ENCODE measurements at places on chromosomes 3 and 15.
A peak's percentile ranks its signal among the peaks of the same experiment; 100 is the strongest.

DNA sequence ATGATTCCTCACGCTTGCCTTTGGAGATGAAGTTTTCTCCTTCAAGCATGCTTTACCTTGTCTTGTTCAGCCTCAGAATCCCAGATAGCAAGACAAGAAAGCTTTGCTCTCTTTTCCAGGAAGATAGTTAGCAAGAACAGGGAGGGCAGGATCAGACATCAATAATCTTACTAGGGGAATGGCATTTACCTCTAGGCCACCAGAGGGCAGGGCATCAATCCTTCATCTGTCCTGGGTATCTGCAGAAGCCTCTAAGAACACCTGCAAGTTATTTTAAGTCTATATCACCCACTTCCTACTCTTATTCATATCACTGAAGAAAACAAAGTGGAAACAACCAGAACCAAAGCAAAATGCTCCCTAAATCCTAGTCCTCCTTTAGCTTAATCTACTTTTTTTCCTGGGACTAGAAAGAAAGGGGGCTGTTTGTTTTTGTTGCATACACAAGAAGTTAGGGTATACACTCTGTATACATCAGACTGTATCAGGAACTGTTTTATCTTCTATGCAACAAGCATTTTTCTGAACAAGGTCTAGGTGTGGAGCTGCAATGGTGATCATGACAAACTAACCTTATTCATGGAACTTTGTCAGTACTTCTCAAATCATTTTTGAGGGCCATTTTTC is 862.5 kb downstream of the CADM2 start:
- no peak for DNase-seq

DNA sequence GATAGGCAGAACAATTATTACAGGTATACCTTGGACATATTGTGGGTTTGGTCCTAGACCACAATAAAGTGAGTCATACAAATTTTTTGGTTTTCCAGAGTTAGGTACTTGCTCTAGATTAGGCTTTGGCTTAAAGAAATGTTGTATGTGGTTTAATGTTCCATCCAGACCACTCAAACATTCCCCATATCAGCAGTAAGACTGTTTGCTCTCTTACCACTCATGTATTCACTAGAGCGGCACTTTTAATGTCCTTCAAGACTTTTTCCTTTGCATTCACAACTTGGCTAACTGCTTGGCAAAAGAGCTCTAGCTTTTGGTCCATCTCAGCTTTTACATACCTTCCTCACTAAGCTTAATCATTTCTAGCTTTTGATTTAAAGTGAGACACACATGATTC is 250.5 kb upstream of the SETMAR start:
- no peak for DNase-seq

GRCh38 chr3:49311283-49311682 is 28.6 kb downstream of the USP4 start:
- DNase-seq, result no peak

- no peak for DNase-seq
These were observed 21.9 kb downstream of the TPRA1 start for GRCh38 chr3:127568586-127568985.

- DNase-seq, result no peak
These were observed 50.0 kb upstream of the DGKG start for GRCh38 chr3:186411994-186412393.

DNA sequence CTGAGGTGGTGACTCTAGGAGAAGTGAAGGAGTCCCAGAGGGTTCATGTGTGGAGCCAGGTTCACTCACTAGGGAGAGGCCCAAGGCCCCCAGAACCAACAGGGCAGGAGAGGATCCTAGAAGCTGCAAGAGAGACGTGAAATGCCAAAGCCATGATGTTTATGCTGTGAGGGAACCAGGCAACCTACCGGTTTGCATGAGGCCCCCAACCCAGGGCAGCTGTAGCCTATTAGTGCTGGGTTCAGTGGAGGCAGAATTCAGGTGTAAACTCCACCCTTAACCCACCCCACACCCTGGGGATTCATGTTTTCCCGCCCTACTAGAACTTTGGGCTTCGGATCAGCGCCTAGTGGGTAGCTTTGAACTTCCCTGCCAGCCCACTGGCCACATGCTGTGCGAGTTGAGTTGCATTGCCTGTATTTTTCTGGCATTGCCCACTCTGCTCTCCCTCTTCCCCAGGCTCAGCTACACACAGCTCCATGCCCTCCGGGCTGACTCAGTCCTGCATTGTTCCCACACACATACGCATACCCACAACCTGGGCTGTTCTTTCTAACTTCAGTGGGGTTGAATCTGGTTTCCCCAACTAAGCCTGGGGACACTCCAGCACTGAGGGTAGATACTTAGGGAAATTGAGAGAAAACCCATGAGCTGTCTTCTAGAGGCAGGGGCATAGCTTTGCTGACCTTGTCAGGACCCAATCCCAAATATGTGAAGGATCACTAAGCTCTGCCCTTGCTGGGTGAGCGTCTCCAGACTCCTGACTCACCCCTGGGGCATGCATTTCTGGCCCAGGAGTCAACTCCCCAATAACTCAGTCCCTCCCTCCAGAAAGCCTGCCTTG is 2.0 kb upstream of the ZBTB47 start:
- DNase-seq, result no peak

- DNase-seq, result no peak
These were observed 31.7 kb downstream of the NR2F2 start for GRCh38 chr15:96362011-96362754.

GRCh38 chr3:130662501-130662996 is 84.1 kb downstream of the PIK3R4 start:
- no peak for DNase-seq

DNA sequence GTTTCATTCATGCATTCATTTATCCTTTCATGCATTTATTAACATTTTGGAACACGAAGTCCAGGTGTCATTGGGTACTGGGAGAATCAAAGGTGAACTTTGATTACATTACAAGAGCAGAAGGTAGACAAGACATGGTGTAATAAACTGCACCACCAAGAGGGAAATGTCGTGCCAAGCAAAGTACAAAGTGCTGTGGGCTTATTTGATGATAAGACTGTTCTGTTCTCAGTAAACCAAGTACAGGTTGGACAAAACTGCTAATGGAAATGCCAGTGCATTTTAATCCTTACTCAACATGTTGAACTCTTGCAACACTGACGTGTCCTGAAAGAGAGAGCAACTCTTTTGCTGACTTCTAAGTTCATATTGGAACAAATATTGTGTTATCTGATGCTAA is 69.4 kb downstream of the MME start:
- no peak for DNase-seq

DNA sequence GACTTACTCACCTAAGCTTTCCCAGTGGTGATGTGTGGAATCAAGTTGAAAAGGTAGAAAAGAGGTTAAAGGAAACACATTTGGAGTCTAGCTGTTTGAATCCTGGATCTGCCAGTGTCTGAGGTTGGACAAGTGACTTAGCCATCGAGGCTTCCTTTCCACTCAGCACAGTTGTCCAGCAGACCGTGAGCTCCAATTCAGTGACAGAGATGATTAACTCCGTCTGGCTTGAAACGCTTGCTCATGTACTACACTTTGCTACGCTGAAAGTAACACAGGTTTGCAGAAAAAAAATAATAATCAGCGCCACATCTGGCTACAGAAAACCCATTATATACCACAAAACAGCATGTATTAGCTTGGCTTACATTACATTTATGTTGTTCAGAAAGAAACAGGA is 364.9 kb upstream of the MCTP2 start:
- DNase-seq, result no peak

DNA sequence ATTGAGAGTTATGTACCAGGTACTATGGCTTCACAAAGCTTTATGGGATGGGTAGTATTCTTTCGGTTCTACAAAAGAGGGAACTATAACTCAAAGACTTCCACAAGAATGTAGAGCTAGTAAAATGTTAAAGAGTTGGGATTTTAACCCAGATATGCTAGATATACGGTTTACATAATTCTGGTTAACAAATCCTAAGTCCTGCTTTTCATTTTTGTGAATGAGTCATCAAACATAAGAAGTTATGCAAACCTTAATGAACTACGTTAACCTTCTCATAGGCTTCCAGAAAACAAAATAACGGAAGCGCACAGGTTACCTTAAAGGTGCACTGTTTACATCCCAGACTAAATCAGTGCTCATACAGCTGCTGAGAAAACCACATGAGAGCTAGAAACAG is 1049.3 kb downstream of the MCTP2 start:
- no peak for DNase-seq

DNA sequence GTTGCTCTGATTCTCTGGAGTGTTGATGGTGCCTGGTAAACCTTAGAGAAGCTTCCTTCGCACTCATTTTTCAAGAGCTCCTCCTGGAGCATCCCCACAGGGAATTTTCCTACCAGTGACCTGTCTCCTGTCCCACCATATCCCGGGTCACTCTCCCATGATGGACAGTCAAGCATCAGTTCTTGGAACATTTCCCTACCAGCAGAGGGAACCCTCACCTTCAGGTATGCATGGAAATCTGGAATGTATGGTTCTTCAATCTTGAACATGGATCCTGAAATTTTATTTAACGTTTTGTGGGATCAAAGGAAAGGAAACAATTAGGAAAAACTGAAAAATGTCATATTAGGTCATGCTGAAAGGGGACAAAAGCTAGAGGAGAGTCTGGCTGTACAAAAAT is 153.8 kb downstream of the SPATA16 start:
- DNase-seq, result no peak

DNA sequence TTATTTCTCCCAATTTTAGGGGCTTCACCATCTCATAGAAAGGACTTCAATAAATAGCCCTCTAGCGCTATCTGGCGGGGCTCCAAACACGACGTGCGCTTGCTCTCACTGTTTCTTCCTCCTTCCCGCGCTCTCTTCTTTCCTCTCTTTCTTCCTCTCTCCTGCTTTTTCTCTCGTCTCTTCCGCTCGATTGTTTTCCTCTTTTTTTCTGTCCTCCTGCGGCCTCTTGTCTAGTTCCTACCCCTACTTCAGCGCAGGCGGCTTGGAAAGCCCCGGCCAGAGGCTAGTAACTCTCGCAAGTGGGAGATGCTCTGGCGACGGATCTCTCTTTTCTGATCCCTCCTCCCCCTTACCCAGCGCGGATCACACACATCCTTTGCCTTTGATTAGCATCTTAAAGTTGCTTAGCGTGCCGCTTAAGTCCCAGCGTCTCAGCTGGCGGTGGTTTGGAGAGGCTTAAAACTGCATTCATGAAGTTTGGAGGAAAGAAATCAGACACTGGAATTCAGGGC is 6.2 kb upstream of the MEIS2 start:
- DNase-seq, result no peak

DNA sequence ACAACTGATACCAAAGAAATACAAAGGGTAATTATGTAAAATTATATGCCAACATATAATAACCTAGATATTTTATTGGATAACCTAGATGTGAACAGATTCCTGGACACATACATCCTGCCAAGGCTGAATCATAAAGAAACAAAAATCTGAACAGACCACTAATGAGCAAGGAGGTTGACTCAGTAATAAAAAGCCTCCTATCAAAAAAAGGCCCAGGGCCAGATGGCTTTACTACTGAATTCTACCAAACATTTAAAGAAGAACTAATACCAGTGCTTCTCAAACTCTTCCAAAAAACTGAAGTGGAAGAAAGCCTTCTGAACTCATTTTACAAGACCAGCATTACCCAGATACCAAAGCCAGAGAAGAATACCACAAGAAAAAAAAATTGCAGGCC is 32.4 kb downstream of the THBS1 start:
- DNase-seq, result no peak

DNA sequence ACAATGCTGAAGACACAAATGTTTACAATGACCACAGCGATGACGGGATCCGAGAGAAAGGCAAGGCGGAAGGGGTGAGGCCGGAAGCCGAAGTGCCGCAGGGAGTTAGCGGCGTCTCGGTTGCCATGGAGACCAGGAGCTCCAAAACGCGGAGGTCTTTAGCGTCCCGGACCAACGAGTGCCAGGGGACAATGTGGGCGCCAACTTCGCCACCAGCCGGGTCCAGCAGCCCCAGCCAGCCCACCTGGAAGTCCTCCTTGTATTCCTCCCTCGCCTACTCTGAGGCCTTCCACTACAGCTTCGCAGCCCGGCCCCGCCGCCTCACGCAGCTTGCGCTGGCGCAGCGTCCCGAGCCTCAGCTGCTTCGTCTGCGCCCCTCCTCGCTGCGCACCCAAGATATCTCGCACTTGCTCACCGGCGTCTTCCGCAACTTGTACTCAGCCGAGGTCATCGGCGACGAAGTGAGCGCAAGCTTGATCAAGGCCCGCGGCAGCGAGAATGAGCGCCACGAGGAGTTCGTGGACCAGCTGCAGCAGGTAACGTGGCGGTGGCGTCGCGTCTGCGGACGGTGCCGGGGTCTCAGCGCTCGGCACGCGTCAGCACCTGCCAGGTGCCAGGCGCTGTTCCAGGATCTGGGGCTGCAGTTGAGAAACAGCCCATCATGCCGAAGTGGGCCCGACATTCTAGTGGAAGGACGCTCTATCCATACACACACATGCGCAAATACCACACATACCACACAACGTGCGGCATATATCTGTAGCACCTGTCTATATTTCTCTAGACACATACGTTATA is at the start of gene DLEC1:
DLEC1 (plus strand) TSS at position 108 of the 798 bp plus-strand sequence; CDS start at position 126, 18 bp downstream.
- peak; percentile 71 for DNase-seq

- DNase-seq, result no peak
These were observed 41.4 kb upstream of the CCDC80 start for GRCh38 chr3:112682361-112682760.

DNA sequence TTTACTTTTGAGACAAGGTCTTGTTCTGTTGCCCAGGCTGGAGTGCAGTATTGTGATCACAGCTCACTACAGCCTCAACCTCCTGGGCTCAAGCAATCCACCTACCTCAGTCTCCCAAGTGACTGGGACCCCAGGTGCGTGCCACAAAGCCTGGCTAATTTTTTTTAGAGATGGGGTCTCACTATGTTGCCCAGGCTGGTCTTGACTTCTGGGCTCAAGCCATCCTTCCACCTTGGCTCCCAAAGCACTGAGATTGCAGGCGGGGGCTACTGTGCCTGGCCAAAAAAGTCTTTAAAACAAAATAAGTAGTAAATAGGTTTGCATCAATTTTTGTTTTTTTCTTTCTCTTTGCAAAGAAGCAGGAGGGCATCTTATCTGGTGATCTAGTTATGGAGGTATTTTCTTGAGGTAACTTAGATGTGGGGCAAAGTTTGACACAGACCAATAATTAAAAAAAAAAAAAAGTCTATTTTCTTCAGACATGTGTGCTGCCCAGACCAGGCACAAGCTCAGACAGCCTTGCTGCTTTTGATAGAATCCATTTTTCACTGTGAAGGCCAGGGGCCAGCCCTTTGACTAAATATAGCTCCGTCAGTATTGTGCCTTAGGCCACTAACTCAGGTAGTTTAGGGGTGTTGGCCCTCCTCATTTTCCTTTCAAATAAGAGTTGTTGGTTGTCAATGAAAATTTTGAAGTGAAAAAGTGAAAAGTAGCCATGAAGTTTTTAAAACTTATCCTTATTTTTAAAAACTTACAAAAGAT is 2.5 kb downstream of the ARL6IP5 start:
- no peak for DNase-seq

DNA sequence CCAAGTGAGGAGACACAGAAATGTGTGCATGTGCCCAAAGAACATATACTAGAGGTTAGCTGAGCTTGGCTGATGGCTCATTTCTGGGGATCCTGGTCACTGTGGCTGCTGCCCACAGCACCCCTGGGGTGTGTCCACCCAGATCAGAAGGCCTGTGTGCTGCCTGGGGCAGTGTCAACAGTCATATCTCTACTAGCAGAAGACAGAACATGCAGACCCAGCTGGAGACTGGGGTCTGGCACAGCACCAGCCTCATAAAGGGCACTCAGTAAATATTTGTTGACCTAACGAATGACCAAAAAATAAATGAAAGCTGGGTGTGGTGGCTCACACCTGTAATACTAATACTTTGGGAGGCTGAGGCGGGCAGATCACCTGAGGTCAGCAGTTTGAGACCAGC is 16.4 kb downstream of the CHRNA3 start:
- DNase-seq, result no peak
